CD4-positive, alpha-beta T cell treated with Interleukin-4 for 1 hour (primary cell): ENCODE measurements at places on chromosomes 12 and 14.

GRCh38 chr12:46549527-46550265, 177.1 kb upstream of the SLC38A2 start:
- no peak for DNase-seq

DNA sequence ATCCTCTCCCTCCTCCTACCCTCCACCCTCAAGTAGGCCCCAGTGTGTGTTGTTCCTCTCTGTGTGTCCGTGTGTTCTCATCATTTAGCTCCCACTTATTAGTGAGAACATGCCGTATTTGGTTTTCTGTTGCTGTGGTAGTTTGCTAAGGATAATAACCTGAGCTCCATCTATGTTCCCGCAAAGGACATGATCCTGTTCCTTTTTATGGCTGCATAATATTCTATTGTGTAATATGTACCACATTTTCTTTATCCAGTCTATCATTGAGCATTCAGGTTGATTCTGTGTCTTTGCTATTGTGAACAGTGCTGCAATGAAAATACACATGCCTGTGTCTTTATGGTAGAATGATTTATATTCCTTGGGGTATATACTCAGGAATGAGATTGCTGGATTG, 30.5 kb downstream of the JDP2 start:
- DNase-seq = no peak

GRCh38 chr12:93683410-93683809, 6.2 kb downstream of the CRADD start:
- no peak for DNase-seq

DNA sequence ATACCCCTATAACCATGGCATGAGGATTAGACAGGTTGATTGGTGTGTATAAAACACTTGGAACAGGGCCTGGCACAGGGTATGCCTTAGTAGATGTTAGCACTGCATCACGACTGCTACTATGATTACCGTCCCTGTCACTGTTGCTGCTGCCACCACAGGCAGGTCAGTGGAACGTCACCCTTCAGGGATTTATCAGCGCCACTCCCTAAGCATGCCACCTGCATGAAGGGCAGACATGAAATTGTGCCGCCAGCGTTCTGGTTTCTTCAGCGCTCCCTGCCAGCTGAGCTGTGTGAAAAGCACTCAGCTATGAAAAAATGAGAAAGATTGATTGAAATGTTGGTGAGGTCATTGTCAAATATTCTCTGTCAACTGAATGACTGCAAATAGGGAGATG, 477.0 kb downstream of the DPF3 start:
- DNase-seq = no peak

- no peak for DNase-seq
Observed at GRCh38 chr14:105862581-105863239, 336.3 kb downstream of the TMEM121 start.
